ENCODE measurements at places on chromosomes 2 and 18.

DNA sequence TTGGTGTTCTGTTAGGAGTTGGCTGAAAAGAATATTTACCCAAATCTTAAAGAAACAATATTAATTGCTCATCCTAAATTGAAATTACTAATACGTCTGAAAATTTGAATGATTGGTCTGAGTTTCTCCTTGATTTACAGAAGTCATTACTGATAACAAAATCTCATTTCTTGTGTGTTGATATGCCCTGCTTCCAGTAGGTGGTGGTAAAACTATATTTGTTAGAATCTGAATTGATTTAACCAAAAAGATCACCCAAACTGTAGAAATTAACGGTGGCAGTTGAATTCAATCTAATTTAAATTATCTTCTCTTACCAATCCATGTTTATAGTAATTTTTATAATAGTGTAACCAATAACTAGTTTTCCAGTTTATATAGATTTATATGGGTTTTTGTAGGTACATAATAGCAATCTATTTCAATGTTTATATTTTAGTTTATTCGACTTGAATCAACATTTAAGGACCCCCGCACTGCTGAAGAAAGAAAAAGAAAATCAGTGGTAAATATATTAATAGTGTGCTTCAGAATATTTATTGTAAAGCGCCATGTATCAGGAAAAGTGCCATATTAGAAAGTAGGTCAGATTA lies 38.3 kb downstream of the PAPOLG start:
- DNase-seq, result no peak

- no peak for DNase-seq
Observed at GRCh38 chr2:38057651-38058410, 18.1 kb downstream of the CYP1B1 start.

- no peak for DNase-seq
Observed at GRCh38 chr2:130986890-130987493, 106.3 kb downstream of the FAM168B start.

GRCh38 chr2:73938718-73939352 lies 12.2 kb downstream of the DGUOK start:
- DNase-seq, result no peak

- DNase-seq, result no peak
Observed at GRCh38 chr2:40516604-40517003, 64.7 kb upstream of the SLC8A1 start.

DNA sequence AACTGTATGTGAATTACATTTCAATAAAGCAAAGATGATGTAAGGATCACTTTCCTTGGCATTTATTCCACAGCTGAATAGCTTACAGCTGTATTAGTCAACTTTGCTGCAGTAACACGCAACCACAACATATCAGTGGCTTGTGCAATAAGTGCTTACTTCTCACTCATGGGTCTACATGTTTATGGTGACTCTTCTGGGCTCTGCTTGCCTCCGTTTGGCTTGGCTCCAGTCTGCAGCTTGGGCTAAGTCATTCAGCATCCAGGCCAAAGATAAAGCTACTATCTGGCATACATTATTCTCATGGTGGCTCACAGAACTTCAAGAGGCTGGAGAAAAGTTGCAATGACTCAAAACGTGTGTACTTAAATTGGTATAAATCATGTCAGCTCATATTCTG lies 355.0 kb downstream of the RNF144A start:
- no peak for DNase-seq
